ENCODE measurements at places on chromosomes 12 and 14.

- DNase-seq = no peak
Observed at GRCh38 chr12:6613776-6614512, 6.8 kb upstream of the CHD4 start.

DNA sequence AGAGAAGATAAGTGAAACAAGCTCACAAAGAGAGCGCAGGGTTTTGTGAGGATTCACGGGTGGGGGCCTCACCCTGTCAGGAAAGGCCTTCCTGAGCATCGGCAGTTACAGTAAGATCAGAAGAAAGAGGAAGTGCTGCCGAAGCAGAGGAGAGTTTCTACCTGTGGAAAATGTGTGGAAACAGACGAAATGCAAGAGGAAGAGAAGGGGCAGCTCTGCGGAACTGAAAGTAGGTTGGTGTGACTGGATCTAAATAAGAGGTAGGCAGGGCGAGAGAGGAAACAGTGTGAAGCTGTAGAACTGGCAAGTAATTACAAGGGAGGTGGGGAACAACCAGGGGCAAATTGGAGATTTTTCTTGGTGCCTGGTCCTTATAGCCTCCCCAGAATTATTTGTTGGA, 2.6 kb downstream of the GPR68 start:
- DNase-seq = no peak

GRCh38 chr12:52634266-52635056, 16.1 kb upstream of the KRT73 start:
- DNase-seq = no peak

DNA sequence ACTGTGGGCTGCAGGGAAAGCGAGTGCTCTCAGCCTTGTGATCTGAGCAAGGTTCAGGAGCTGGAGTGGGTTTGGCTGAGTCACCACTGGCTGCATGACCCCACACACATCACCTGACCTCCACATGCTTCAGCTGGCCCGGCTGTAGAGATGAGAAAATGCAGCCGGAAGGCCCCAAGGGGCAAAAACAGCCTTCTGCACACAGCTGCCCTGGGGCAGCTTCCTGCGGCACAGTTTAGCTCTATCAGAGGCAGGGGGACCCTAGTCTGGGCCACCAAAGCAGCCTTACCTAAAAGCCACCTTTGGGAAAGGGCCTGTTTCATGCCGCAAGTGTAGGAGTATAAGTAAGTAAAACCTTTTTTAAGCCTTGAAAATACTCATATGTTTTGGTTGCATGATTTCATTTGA, 123.3 kb downstream of the SSPN start:
- no peak for DNase-seq
